NCI-H1048 (cell line): ENCODE measurements at places on chromosomes 2 and 18.

DNA sequence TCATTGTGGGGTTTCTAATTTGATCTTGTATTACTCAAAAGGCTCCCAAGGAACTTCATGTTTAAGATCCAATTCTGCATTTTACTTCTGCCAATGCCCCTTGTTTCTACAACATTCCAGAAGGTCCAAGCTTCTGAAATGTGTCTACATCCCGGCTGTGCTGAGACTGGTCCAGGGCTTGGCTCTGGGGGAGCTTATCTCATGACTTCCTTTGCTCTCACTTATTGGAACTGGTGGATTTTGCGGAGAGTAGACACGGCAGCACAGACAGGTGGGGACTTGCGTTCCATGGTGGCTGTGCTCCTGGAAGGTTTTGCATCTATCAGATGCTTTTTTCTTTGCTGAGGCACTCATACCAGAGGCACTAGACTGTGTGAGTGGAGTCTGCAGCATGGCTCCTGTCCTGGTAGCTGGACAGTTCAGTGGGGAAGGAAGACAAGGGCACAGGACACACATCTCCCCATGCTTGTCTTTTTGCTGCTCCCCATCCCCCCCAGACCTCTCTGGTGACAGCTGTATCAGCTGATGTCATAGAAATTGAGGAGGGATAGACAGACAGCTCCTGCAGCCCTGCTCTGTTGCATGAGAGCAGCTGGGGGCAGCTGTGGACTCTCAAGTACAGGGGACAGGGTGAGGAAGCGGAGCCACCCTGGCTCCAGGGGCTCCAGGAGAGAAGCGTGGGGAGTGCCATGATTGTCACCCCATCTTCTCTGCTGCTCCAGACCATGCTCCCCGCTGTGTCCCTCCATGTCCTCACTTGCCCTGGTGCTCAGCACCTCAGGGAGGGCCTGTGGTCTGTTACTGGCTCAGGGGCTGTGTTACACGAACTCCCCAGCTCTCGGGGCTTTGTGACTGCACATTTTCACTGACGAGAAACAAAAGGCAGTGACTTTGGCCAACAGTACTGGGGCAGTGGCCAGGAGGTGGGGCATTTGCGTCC, 46.0 kb downstream of the ACAA2 start:
- DNase-seq, result no peak

- no peak for DNase-seq
Measured at GRCh38 chr2:155161314-155161713, 462.8 kb downstream of the KCNJ3 start.

DNA sequence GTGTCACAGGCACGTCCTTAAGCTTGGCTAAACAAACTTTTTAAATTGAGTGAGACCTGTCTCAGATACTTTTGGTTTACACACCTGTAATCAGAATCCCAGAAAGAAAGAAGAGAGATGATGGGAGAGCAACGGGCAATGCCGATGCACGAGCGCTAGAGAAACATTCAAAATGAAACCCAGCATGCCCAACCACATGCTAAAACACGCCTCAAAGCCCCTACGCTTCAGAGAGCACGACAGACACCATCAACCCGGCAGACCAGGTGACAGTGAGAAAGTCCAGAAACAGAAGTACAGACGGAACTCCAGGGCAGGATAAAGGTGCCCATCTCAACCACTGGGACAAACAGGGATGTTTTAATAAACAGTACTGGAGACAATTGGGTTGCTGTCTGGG, 85.5 kb downstream of the HDAC4 start:
- DNase-seq, result no peak

GRCh38 chr2:241774419-241775222, 2.0 kb upstream of the GAL3ST2 start:
- no peak for DNase-seq

GRCh38 chr2:182050333-182051135, 64.9 kb downstream of the PPP1R1C start:
- no peak for DNase-seq

GRCh38 chr18:48875942-48876511, 74.7 kb downstream of the SMAD7 start:
- DNase-seq, result no peak

GRCh38 chr2:17747684-17748452, 5.7 kb downstream of the SMC6 start:
- DNase-seq, result no peak

GRCh38 chr2:10905006-10905861, 6.5 kb upstream of the KCNF1 start:
- DNase-seq, result no peak

DNA sequence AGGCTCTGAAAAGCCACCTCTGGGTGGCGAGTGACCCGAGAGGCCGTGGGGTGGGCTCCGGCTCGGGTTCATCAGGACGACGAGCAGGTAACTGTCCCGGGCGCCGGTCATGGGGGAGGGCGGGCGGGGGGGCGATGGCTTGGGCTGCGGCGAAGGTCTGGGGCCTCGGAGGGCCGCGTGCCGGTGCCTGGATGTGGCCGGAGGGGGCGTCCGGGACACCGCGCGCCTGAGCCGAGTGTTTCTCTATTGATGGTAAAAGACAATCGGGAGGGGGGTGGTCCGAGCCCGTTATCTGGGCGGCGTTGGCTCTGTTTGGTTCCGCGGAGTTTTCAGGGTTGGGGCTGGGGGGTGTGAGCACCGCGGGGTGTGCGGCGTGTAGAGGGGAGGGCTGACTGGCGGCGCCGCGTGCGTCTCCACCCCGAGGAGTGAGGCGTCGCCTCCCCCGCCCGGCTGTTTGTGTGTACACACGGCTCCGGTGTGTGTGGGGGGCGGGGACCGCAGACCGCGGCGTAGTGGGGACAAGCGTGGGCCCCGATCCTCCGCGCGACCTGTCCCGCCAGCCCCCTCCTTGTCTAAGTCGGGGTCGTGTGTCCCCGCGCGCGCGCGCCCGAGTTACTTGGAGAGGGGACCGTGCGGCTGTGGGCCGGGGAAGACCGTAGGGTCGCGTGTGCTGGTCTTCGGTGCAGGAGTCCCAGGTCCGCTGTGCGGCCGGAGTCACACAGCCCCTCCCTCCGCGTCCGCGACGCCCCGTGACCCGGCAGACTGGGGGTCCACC, 1.6 kb downstream of the CTIF start:
- DNase-seq, result no peak

GRCh38 chr2:152183401-152184073, 8.0 kb upstream of the STAM2 start:
- DNase-seq, result no peak

GRCh38 chr2:239600001-239600593, 199.3 kb upstream of the HDAC4 start:
- DNase-seq, result no peak

- DNase-seq, result no peak
Measured at GRCh38 chr2:145845923-145846322, 1326.0 kb upstream of the ZEB2 start.

GRCh38 chr2:160075171-160075570, 12.8 kb upstream of the PLA2R1 start:
- DNase-seq, result no peak

DNA sequence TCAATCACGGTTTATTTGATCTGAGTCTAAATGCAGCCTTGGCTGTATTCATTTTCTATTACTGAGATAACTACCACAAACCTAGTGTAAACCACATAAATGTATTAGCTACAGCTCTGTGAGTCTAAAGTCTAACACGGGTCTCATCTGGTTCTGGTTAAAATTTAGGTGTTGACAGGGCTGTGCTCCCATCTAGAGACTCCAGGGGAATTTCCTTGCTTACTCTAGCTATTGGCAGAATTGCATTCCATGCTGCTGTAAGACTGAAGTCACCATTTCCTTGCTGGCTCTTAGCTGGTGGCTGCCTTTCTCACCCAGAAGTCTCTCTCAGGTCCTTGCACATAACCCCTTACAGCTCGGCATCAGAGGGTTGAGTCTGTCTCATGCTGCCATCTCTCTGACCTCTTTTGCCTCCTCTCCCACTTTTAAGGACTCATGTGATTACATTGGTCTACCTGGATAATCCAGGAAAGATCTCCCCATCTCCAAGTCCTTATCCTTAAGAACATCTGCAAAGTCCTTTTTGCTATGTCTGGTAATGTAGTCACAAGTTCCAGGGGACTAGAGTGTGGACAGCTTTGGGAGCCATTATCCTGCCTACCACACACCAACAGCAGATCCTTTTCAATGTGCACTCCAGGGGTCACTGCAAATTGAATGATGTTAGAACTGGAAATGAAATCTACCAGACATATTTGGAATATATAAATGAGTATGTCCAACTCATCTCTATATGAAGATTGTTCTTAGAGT, 207.0 kb upstream of the AGAP1 start:
- DNase-seq, result no peak

- DNase-seq, result peak; percentile 15
Measured at GRCh38 chr2:129923265-129924091, 56.0 kb upstream of the RAB6C start.

- no peak for DNase-seq
Measured at GRCh38 chr2:236498369-236498768, 71.3 kb upstream of the ACKR3 start.

- DNase-seq, result no peak
Measured at GRCh38 chr2:186027922-186028321, 289.3 kb downstream of the FSIP2 start.

DNA sequence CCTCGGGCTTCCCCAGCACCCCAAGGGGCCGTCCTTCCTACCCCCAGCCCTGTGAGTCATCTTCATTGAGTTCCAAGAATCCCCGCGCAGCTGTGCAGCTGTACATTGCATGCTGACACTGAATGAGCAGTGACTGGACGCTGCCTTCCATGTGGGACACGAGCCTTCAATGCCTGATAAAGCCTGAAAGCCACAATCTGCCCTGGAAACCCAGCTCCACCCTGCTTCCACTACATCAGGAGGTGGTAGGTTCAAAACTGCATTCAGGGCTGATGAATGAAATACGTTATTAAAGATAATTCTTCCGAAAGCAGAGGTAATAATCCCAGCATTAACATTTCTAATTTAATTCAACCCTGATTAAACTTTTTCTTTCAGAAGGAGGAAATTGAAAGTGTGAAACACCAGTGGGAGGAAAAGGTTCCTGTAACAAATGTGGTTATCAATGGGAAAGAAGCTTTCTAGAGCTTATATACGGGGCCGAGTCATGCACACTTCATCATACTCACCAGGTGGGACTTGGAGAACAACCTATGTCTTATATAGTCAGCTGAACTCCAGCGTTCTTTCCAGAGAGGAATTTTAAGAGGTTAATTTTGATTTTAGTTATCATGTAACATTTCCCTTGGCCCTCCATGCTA, 360.1 kb downstream of the LPIN1 start:
- DNase-seq, result no peak

GRCh38 chr18:32922951-32923430, 150.2 kb upstream of the KLHL14 start:
- no peak for DNase-seq

DNA sequence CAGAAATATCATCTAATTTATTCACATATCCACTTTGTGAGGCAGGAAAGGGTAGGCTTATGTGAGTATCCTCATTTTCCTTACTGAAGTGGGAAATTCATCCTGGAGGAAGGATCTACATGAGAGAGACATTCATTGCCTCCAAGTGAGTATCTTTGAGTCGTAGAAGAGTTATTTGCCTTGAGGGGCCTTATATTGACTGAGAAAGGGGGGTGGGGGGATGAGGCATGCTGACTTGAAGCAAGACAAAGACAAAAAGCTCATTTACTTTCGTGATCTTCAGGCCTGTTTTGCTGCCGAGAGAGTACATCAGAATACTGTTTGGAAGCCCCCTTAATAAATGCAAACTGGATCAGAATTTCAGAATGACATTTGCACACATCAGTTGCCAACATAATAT, 17.6 kb upstream of the NEDD4L start:
- no peak for DNase-seq

GRCh38 chr2:217482056-217482710, 520.6 kb downstream of the TNS1 start:
- DNase-seq, result no peak

DNA sequence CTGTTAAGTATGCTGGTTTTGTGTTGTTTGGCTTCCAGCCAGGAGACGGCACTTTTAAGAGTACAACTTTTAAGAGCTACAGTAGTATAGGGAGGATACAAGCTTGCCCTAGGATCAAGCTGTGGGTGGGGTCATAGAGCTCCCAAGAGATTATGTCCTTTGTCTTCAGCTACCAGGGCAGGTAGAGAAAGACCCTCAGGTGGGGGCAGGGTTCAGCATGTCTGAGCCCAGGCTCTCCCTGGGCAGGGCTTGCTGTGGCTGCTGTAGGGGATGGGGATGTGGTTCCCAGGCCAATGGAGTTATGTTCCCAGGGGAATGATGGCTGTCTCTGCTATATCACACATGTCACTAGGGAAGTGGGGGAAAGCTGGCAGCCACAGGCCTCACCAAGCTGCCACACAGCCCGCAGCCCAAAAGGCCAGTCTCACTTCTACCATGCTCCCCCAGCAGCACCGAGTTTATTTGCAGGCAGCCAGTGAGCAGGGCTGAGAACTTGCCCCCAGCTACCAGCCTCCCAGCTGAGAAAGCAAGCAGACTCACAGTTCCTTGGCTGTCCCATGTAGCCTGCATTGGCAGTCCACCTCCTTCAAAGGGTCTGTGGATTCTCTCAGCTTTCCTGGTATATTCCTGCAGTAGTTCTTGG, 105.7 kb upstream of the ERBB4 start:
- no peak for DNase-seq

DNA sequence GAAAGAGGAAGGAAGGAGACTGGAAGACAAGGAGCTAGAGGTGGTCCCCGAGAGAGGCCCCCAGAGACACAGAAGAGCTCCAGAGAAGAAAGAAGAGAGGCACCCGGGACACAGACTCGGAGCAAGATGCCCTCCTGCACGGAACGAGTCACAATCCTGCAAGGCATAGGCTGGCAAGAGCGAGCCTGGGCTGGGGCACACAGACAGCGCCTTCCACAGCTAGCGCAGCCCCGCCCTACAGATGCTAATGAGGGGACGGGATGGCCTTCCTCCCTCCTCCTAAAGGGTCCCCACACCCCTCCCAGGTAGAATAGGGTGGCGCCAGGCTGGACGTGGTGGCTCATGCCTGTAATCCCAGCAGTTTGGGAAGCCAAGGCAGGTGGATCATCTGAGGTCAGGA, 19.8 kb upstream of the GPR17 start:
- no peak for DNase-seq

GRCh38 chr2:12005886-12006681, 259.7 kb downstream of the LPIN1 start:
- DNase-seq, result no peak

DNA sequence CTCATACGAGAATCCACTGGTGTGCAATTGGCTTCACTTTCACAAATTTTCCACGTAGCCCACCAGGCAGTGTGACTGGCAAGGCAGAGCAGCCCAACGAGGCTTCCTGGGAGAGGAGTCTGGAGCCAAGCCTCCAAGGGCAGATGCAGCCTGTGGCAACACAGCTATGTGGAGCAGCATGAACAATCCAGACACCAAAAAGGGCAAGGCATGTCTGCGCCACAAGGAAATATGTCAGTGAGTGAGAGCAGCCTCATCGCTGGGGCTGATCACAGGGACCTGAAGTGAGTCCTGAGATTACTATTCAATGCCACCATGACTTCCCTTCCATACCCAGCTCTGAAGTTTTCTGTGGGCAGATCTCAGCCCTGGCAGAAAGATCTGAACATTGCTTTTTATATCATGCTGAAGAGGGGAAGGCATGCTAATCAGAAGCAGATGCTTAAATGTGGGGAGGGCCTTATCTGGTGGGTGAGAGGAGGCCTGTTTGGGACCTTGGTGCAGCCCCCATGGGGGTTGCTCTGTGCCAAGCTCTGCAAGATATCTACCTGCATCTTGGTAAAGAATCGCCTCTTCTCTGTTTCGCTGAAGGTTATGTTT, 40.0 kb upstream of the PUM2 start:
- DNase-seq, result no peak
